ENCODE measurements at places on chromosomes 2 and 18.
A peak's percentile ranks its signal among the peaks of the same experiment; 100 is the strongest.

GRCh38 chr18:21194871-21195771, 46.9 kb upstream of the GREB1L start:
- no peak for DNase-seq

GRCh38 chr2:198700319-198700718, 757.4 kb downstream of the SATB2 start:
- no peak for DNase-seq

- no peak for DNase-seq
Measured at GRCh38 chr2:204021290-204022081, 84.9 kb downstream of the ICOS start.

DNA sequence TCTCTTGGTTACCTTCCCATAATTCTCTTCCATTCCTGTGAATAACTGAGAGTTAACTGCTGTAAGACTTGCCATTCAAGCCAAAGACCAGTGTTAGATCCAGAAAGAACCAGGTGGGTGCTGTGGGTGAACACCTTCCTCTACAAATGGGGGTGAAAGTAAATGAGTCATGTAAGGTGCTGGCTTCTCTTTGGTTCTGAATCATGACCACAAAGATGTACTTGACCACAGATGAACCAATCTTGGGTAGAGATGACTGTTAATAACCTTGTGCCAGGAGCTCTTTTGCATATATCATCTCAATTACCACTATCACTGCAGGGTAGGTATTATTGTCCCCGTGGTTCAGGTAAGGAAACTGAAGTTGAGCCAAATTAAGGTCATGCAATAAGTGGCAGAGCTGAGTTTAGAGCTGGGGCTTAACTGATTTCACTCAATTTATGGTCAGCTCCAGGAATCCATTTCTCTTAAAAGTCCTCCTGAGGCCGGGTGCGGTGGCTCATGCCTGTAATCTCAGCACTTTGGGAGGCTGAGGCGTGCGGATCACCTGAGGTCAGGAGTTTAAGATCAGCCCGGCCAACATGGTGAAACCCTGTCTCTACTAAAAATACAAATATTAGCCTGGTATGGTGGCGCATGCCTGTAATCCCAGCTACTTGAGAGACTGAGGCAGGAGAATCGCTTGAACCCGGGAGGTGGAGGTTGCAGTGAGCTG, 244.9 kb upstream of the CXCR4 start:
- DNase-seq, result peak; percentile 9

DNA sequence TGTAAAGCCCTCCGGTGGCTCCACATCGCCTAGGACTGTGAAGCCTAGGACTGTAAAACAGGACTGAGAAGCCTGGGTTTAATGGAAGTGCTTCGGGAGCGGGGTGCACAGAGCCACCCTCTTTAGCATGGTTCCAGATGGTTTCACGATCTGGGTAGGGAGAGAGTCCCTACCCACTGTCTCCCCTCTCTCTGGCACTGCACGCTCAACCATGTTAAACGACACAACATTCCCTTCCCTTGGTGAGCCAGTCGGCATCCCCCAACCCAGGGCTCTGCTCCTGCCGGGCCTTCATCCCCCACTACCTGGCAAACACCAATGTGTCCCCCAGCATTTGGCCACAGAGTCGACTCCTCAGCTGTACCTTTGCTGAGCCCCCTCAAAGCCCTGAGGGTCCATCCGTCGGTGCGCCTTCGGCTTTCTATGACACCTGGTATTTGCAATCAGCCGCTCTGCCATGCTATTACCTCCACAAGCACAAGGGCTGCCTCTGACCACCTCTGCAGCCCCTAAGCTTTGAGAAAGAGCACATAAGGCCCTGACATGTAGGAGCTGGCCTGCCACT, 1.1 kb downstream of the COPS9 start:
- DNase-seq, result no peak

DNA sequence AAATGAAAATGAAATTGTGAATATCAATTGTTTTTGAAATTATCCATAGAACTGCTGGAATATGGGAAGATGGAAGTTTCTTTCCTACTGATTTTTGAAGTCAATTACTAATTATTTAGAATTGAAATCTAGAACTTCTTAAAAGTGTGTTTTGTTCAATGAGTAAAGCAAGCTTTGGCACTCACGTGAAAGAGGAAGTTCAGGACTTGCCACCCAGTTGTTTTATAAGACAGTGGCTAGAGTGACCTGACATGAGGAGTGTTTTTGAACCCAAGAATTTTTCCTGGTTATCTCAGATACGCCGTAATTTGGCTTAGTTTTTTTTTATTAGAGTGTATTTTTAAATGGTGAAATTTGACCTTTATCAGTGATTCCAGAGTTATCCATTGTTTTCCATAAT, 3.5 kb downstream of the MXD1 start:
- no peak for DNase-seq

GRCh38 chr2:237877576-237878307, 18.3 kb downstream of the RAMP1 start:
- DNase-seq, result no peak

DNA sequence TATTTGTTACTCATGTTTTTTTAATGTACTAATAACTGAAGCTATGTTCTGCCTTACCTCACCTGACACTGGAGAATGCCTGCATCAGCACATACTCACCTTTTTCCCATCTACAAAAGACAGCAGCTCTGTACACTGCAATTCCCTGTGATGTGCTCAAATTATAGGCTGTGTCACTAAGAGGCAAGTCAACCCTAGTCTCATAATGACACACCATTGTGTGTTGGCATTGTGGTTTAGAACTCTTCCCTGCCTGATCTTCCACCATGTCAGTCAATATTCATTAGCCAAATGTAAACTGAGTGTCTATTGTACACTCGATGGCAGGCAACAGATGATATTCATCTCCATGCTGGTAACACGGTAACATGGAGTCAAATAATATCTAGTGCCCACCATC, 332.1 kb upstream of the TCF4 start:
- no peak for DNase-seq

- no peak for DNase-seq
Measured at GRCh38 chr2:86542814-86543213, 20.4 kb downstream of the CHMP3 start.

GRCh38 chr2:151200844-151201243, 60.8 kb downstream of the RBM43 start:
- no peak for DNase-seq
